Stimulated activated CD4-positive, alpha-beta T cell treated with anti-CD3 and anti-CD28 coated beads, Interleukin-1b, Interleukin-23, amount 100 ng/mL, for 24 hours (primary cell): ENCODE measurements at places on chromosomes 11 and 22.

- DNase-seq = no peak
Observed at GRCh38 chr11:111559800-111560464, 19.4 kb downstream of the LAYN start.

DNA sequence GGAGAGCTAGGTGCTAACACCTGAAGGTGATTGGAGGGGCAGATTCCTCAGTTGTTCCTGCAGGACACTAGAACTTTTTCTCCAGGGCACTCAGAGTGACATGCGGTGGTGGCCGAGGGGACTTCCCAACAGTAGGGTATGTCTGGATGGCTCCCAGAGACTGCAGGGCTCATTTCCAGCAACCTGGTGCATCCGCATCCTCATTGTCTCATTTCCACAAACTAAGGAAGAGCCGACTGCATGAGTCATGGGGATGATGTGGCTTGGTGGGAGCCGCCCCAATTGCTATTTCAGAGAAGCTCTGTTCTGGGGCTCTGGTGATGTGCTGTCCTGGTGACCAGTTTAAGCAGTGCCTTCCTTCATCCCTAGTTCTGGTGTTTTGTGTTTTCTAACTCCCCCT, 2.8 kb upstream of the ROBO4 start:
- DNase-seq = no peak

DNA sequence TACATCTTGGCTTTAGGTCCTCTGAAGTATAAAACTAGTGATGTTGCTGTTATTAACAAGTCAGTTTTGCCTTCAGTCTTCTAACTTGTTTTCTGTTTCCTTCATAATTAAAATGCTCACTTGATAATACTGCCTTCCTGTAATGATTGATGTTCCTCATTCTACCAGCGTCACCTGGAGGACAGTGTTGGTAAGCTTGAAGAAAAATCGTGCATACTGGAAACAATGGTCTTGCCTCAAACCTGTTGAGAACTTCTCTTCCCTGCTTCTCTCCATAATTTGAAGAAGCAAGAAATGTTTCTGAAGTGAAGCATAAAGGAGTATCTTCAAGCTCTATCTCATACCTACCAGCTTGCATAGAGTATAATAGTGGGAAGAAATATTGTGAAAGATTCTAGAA, 3.0 kb downstream of the YWHAH start:
- no peak for DNase-seq

GRCh38 chr11:7501251-7501650, 12.5 kb upstream of the PPFIBP2 start:
- DNase-seq = no peak

- DNase-seq = no peak
Observed at GRCh38 chr11:33652930-33653329, 47.7 kb downstream of the C11orf91 start.

GRCh38 chr22:49866646-49867045, 13.0 kb downstream of the ZBED4 start:
- DNase-seq = no peak

- no peak for DNase-seq
Observed at GRCh38 chr11:67303132-67303834, at the start of gene SSH3. Gene SSH3, plus strand, starts transcription at chr11:67303530. Its CDS starts 96 bp downstream, at chr11:67303626.

DNA sequence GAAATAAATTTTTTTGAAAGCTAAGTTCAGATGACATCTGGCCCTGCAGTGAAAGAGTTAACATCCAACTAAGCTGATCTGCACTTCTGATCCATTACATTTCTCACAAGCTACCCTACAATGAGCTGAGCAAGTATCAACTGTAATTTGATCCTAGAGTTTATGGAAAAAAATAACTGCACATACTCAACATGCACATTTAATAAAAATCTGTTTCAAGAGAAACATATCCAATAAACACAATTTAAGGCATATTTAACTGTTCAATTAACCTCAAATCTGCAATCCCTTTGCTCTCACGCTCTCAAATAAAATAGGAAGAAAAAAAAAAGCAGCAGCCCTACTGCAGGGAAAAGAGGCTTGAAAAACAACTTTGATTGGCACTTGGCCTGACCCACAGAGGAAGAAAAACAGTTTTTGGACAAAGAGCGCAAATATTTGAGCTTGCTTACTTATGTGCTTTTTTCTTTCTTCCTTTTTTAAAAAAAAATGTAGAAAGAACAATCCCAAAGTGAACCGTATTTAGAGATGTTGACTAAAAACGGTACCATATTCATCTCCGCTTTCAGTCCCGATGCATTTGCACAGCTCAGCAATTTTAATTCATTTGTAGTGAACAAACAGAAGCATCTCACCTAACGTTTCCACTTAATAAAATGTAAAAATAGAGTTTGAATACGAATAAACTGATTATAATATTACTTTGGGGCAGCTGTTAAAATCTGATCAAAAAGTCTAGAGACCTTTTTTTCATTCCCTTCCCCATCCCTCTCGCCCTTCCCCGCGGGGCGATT, 1.6 kb downstream of the SESN3 start:
- no peak for DNase-seq

GRCh38 chr11:73958521-73959141, 7.8 kb downstream of the DNAJB13 start:
- no peak for DNase-seq

GRCh38 chr11:131839326-131839725, 468.9 kb downstream of the NTM start:
- DNase-seq = no peak

- no peak for DNase-seq
Observed at GRCh38 chr22:23789638-23790037, 2.9 kb downstream of the SMARCB1 start.

DNA sequence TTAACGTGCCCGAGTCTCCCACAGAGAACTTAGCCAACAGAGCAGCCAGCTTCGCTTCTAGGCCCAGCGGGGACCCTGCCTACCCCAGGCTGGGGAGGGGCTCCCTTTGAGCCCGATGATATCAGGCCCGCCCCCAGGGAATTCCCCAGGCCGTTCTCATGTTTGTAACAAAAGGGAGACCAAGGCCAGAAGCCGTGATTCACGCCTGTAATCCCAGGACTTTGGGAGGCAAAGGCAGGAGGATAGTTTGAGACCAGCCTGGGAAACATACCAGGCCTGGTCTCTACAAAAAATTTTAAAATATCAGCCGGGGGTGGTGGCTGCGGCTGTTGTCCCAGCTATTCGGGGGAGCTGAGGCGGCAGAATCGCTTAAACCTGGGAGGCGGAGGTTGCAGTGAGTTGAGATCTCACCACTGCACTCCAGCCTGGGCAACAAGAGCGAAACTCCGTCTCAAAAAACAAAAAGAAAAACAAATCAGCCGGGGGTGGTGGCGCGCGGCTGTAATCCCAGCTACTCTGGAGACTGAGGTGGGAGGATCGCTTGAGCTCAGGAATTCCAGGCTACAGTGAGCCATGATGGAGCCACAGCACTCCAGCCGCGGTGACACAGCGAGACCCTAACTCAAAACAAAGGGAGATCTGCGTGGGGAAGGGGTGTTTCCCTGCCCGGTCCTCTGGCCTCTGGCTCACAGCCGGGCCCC, 1.7 kb downstream of the DRD4 start:
- DNase-seq = no peak

DNA sequence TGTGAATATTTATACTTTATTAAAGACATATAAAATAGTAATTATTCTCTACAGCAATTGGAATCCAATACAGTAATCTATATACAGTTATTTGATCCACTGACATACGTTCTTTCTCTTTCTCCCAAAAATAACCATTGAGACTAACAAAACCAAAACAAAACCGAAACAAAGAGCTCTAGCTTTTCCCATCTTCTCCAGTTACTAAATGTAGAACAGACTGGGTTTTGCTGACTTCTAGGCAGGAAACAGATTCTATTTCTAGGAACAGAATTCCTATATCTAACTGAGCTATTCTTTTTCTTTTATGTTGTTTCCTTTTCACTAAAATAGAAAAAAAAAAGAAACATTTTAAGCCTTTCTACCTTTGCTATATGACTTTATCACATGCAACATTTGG, 80.1 kb downstream of the PACS1 start:
- DNase-seq = no peak

DNA sequence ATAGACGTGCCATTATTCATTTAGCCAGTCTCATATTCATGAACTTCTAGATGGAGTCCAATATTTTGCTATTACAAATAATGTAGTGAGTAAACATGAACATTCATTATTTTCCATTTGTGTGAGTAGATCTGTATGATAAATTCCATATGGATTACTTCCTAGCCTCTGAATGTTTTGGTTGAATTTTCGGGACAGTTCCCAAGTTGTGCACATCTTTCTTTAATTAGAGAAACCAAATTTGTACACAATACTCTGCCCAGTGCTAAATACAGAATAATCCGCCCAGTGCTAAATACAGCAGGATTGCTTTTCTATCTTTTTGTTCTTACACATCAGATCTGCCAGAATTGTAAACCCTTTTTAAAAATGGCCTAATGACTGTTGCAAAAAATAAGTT, 17.1 kb upstream of the APLP2 start:
- no peak for DNase-seq

- no peak for DNase-seq
Observed at GRCh38 chr11:85805387-85805786, 5.6 kb downstream of the SYTL2 start.

- no peak for DNase-seq
Observed at GRCh38 chr22:37681001-37681424, 5.1 kb upstream of the NOL12 start.

DNA sequence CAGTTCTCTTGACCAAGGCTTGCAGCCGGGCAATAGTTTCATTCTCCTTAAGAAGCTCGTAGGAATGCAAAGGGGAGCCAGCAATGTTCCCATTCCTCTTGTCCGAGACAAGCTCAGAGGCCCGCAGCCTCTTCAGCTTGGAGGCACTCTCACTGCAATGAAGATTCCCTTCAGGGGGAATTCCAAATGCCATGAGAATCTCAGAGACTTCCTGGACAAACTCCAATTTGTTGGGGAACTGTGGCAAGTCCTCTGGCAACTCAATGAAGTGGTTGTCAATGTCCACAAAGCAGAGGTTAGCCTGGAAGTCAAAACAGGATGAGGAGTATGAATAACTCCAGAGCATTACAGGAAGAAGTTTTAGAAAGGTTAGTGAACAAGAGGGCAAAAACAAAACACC, 84.4 kb downstream of the DENND5A start:
- no peak for DNase-seq

DNA sequence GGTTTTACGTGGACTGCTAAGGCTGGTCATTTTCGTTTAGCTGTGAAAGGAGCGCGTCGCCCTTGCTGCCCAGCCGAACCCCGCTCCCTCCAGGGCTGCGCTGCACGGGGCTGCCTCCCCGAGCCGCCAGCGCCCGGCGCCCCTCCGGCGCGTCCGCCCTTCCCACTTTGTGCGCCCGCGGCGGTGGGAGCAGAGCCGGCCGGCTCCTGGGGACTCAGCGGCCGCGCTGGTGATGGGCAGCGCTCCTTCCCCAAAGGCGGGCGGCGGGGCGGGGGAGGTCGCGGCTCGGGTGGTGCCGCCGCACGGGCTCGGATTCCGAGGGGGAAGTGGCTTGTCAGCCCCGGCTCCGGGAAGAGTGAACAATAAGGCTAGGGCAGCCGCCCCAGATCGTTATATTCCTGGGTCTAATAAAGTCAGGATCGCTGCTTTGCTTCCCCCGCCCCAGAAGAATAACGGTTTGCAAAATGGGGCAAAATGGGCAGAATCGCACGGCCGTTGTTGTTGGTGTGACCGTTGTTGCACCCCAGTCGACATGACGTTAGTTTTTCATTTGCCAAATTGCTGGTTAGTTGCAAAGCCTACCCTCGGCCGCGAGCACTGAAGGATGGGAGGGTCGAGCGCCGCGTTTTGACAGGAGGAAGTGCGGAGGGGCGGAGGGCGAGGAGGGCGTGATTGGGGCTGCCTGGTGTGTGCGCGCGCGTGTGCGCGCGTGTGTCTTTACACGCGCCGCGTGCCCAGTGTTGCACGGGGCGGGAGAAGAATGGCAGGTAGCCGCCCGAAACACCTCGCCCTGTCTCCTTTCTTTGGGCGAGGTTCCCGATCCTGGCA, 745 bp downstream of the NCAM1 start:
- DNase-seq = no peak

GRCh38 chr11:104546501-104546900, 351.8 kb downstream of the CASP12 start:
- no peak for DNase-seq

DNA sequence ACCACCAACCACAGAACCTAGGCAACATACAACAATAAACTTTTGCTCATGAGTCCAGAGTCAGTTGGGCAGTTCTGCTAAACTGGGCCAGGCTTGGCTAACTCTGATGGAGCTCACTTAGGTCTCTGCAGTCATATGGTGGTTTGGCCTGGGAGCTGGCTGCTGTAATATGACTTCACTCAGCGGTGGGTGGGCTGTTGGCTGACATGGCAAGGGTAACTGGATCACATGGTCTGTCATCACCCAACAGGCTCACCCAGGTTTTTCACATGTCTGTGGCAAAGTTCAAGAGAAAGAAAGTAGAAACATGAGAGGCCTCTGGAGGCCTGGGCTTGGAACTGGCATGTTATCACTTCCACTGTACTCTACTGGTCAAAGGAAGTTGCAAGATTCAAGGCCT, 43.2 kb upstream of the CLMP start:
- no peak for DNase-seq

- DNase-seq = no peak
Observed at GRCh38 chr11:118277312-118277711, 13.2 kb upstream of the MPZL2 start.

GRCh38 chr11:1160231-1161101, 2.7 kb downstream of the MUC5AC start:
- no peak for DNase-seq
